ENCODE measurements at places on chromosomes 3 and 15.
A peak's percentile ranks its signal among the peaks of the same experiment; 100 is the strongest.

DNA sequence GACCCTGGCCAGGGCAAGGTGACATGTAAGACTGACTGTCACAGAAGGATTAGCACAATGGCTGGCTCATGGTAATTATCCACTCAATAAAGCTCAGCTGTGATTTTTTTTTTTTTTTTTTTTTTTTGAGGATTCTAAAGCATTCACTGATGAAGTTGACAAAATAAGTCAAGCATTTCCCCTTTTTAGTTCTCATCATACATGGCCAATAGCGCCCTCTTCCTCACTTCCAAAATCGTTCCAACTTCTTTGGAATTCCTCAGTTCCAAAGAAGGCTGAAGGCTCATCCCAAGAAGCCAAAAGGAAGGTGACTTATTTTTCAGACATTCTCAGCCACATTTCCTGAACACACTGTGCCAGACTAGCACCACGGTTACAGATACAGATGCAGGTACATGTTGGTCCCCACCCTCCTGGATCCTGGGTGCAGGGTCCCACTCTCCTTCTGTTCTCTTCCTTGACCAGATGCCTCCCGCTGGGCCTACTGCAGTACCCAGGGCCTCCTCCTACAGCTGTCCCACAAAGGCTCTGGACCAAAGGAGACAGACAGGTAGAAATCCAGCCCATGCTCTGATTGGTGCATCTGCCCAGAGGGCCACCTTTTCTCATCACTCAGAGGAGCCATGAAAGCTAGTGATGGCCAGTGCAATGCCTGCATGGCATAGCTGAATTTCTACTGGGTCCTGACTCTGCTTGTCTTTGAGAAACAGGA lies 202.6 kb downstream of the UACA start:
- H3K27me3 ChIP-seq, result peaks cover 25% of the 10 kb centered on the region
- H3K36me3 ChIP-seq, result no peaks in the 10 kb centered on the region
- H3K27ac ChIP-seq, result no peak overlapping the region
- no peak for DNase-seq

DNA sequence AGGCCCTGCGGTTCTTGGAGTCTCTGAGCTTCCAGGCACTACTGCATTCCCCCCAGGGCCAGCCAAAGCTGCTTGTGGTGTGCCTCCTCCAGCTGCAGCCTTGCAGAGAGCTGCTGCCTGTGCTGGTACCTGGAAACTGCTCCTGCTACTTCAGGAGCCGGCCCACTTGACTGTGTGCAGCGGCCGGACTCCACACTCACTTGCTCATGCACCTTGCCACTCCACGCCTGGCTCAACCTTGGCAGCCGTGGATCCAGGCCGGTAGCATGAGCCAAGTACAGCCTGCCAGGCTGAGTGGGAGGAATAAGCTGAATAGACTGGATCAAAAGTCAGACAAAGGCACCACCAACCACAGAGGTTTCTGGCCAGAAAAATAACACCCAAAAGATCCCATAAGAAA lies 169.7 kb downstream of the TJP1 start:
- H3K36me3 ChIP-seq, result no peaks in the 10 kb centered on the region
- H3K4me3 ChIP-seq, result no peak overlapping the region
- no peaks in the 10 kb centered on the region for H3K4me1 ChIP-seq
- no peak overlapping the region for H3K27ac ChIP-seq
- no peak for DNase-seq

DNA sequence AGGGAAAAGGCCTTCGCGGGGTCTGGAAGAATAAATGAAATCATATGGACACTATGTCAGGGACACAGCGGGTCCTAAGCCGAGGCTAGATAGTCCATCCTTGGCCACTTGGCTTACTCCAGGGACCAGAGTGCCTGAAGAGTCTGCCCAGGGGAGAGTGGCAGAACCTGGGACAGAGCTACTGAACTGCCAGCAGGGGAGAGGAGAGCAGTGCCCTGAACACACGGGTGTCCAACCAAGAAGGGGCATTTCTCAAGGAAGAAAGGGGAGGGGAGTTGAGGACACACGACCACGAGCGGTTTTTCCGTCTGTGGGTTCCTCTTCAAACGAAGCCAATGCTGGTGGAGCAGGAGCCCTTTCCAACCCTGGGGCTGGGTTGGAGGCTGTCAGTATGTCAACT lies 1.0 kb downstream of the ACAN start:
- H3K4me1 ChIP-seq, result peaks cover 5% of the 10 kb centered on the region
- no peak for DNase-seq
- H3K27ac ChIP-seq, result no peak overlapping the region
- no peak overlapping the region for H3K4me3 ChIP-seq

- peaks cover 15% of the 10 kb centered on the region for H3K4me1 ChIP-seq
- no peaks in the 10 kb centered on the region for H3K36me3 ChIP-seq
- H3K4me3 ChIP-seq, result no peak overlapping the region
- peaks cover 26% of the 10 kb centered on the region for H3K27me3 ChIP-seq
Observed at GRCh38 chr3:186213946-186214345, 105.1 kb upstream of the ETV5 start.

- H3K27me3 ChIP-seq, result no peaks in the 10 kb centered on the region
- no peak overlapping the region for H3K4me3 ChIP-seq
- H3K36me3 ChIP-seq, result peaks cover 9% of the 10 kb centered on the region
- H3K27ac ChIP-seq, result no peak overlapping the region
- no peak for DNase-seq
Observed at GRCh38 chr3:150729682-150730360, 26.1 kb upstream of the ERICH6 start.

- H3K27me3 ChIP-seq, result no peaks in the 10 kb centered on the region
- H3K36me3 ChIP-seq, result no peaks in the 10 kb centered on the region
- no peak for DNase-seq
- H3K27ac ChIP-seq, result no peak overlapping the region
Observed at GRCh38 chr15:36479200-36479896, 100.1 kb upstream of the CDIN1 start.

DNA sequence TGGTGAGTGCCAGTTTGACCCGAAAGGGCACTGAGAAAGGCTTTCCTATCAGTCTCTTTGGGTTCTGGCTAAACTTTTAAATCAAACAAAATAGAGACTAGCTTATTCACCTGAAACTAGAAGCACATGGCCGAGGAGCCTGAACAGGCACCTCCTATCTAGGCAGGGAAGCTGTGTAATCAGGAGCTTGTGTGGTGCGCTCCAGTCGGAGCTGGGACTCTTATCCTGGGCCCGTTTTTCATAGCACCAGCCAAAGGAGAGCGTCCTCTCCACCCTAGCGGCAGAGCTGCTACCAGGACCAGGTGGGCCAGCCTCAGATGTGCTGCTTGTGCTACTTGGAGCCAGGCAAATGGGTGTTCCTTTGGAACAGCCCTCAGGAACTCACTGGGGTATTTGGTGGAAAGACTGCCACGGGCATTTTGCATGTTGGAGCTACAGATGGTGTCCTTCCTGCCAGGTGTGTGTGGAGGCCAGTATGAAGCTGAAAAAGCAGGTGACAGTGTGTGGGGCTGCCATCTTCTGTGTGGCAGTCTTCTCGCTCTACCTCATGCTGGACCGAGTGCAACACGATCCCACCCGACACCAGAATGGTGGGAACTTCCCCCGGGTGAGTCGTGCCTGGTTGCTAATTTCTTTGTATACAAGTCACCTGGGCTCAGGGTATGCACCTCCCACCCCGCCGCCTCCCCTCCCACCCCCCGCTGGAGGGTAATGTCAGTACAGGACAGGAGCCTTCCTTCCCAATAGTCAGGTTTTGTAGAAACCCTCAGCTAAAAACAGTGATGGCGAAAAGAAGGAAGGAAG lies 833 bp downstream of the MAN2A2 start:
- H3K27me3 ChIP-seq, result no peaks in the 10 kb centered on the region
- DNase-seq, result no peak
- H3K27ac ChIP-seq, result peak overlapping the region; percentile 88
- H3K4me3 ChIP-seq, result peak overlapping the region; percentile 90
- peaks cover 35% of the 10 kb centered on the region for H3K36me3 ChIP-seq
- H3K4me1 ChIP-seq, result peaks cover 48% of the 10 kb centered on the region

GRCh38 chr3:64251019-64251418 lies 25.8 kb upstream of the PRICKLE2 start:
- no peaks in the 10 kb centered on the region for H3K27me3 ChIP-seq
- no peaks in the 10 kb centered on the region for H3K36me3 ChIP-seq
- H3K27ac ChIP-seq, result no peak overlapping the region
- no peak for DNase-seq
- no peaks in the 10 kb centered on the region for H3K4me1 ChIP-seq

DNA sequence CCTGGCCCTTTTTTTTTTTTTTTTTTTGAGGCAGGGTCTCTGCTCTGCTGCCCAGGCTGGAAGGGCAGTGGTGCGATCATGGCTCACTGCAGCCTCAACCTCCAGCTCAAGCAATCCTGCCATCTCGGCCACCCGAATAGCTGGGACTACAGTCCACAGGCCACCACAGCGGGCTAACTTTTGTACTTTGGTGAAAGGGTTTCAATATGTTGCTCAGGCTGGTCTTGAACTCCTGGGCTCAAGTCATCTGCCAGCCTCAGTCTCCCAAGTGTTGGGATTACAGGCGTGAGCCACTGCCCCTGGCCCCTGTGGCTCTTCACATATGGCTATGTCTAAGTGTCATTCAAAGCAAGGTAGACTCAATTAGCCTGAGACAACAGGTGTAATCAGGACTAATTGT lies 8.8 kb upstream of the DPPA2 start:
- no peak overlapping the region for H3K27ac ChIP-seq
- DNase-seq, result no peak
- H3K4me1 ChIP-seq, result no peaks in the 10 kb centered on the region

GRCh38 chr15:60541481-60542299 lies 62.7 kb upstream of the ICE2 start:
- peaks cover 93% of the 10 kb centered on the region for H3K4me1 ChIP-seq
- H3K27ac ChIP-seq, result peak overlapping the region; percentile 64
- no peaks in the 10 kb centered on the region for H3K27me3 ChIP-seq
- H3K36me3 ChIP-seq, result peaks cover 33% of the 10 kb centered on the region
- no peak for DNase-seq

DNA sequence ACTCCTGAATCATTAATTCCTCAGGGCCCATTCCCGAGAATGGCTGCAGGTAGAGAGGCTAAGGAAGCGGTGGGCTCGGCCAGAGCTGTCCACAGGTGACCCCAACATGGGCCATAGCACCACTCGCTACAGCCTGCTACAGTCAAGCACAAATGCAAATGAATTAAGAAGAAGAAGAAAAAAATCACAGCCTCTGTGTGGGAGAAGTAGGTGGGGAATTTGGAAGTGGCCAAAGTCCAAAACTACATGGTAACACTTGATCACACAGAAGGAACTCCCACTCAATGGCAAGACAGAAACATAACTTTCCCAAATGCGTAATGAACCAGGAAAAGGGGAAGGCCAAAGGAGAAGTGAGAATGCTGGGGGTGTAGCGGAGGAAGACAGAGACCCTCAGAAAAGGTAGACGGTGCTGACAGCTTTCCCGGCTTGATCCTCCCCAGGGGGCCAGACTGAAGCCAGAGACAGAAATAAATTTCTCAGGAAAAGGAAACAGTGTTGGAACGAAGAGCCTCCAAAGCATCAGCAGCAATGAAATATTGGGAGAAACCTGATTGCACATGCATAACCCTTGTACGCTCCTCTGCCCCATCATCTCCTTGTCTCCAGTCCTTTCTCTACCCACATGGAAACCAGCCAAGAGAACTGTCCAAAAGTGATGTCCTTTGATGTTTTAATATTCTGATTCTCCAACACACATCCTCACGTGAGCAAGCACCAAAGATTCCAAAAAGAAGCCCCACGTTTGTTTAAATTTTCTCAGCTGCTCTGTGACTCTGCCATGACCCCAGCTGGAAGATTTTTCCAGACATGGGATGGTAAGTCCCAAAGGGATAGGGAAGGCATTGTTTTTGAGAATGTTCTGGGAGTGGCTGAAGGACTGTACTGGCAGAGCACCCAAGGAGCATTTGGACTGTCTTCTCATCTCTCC lies 107.6 kb downstream of the OXNAD1 start:
- peak overlapping the region; percentile 15 for H3K4me3 ChIP-seq
- peak overlapping the region; percentile 50 for H3K27ac ChIP-seq
- peaks cover 87% of the 10 kb centered on the region for H3K4me1 ChIP-seq
- peaks cover 77% of the 10 kb centered on the region for H3K36me3 ChIP-seq

DNA sequence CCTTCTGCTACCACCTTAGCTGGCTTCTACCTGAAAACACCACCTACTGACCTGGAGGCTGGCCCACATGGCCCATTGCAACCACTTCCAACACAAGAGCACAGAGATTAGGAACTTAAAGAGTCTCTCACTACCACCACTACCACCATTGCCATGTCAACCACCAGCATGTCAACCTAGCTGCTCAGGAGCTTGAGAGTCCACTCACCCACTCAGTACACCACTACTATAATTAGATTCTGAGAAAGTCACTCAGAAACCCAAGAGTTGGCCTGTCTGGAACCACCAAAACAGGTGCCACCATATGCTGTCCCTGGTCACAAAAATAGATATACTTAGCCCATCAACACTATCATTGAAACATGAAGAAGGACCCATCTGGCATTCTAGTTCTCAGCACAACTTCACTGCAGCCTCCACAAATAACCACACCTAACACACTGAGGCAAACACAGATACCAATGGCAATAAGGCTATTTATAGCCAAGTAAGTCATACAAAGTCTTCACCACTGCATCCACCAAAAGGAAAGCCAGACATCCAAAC lies 806.7 kb upstream of the EPHA6 start:
- H3K27me3 ChIP-seq, result no peaks in the 10 kb centered on the region
- H3K4me3 ChIP-seq, result no peak overlapping the region
- H3K4me1 ChIP-seq, result no peaks in the 10 kb centered on the region
- H3K36me3 ChIP-seq, result no peaks in the 10 kb centered on the region
- DNase-seq, result no peak
- no peak overlapping the region for H3K27ac ChIP-seq

GRCh38 chr15:83014205-83014653 lies 2.8 kb upstream of the C15orf40 start:
- no peak overlapping the region for H3K4me3 ChIP-seq
- peak overlapping the region; percentile 45 for H3K27ac ChIP-seq
- DNase-seq, result no peak
- no peaks in the 10 kb centered on the region for H3K27me3 ChIP-seq

DNA sequence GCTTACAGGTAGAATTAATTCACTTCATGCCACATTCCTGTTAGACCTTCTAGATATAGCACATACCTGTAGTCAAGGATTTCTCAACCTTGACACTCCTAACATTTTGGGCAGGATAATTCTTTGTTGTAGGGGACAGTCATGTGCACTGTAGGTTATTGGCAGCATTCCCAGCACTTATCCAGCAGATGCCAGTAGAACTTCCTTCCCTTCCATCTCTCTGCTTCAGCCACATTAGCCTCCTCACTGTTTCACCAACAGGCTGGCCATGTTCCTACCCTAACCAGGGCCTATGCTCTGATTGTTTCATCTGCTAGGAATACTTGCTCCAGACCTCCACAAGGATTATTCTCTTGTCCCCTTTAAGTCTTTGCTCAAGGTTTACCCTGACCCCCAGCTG lies 68.0 kb upstream of the STAC start:
- no peak for DNase-seq
- no peaks in the 10 kb centered on the region for H3K4me1 ChIP-seq
- no peaks in the 10 kb centered on the region for H3K36me3 ChIP-seq
- no peak overlapping the region for H3K27ac ChIP-seq
- H3K27me3 ChIP-seq, result no peaks in the 10 kb centered on the region
- H3K4me3 ChIP-seq, result no peak overlapping the region

Data from activated T-helper 1 cell treated with anti-CD3 and anti-CD28 coated beads, Interleukin-12 subunit alpha, Interleukin-12 subunit beta, Interleukin-2, Interleukin-4 antibody, amounts not matched to agents 30 ng/mL and 10 ng/mL and 1 ng/mL, durations not matched to agents 14 hours and 24 hours and 36 hours (primary cell).